ENCODE measurements at places on chromosomes 1 and 21.

DNA sequence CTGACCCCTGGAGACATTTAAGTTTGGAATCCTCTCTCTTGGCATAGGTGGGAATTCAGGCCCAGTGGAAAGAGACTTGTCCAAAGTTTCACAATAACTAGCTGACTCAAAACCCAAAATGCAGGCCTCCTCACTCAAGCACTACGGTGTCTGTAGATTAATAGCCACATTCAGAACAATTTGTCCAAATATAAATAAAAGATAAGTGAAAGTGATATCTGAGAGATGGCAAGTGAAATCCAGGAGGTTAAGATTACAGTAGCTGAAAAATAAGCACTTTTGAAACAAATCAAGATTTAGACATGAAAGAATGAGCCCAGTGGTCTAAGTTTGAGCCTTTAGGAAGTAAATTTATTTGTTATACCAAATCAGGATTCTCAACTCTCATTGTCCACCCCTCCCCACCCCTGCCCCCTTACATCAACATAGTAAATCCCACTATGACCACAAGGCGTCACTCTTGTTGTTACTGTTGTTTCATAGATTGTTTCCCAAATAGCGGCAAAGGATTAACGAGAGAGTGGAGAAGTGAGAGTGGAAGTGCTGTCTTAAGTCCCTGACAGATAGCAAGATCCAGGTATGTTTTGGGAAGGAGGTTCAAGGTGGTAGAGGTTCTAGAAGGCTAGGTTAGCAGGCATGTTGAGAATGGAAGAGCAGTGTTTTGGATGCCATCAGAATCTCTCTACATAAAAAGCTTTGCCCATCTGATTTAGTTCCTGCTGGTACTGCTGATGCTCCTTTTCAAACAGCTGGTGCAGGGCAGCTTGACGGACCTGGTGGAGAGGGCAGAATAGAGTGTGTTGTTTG lies 7.1 kb upstream of the TPM3 start:
- peak; percentile 9 for DNase-seq

- no peak for DNase-seq
Observed at GRCh38 chr1:99137554-99138206, 126.6 kb upstream of the PLPPR4 start.

DNA sequence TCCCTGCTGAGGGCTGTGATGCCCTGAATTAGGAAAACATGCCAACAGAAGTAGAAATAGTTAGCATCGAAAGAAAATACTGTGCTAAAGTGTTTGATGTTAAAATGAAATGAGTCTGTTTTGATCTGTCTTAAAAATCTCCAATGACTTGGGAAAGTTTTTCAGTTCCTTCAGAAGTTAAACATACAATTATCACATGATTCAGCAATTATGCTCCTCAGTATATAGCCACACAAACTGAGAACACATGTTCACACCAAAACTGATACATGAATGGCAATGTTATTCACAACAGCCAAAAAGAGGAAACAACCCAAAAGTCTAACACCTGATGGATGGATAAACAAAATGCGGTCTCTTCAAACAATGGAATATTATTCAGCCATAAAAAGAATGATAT lies 130.6 kb downstream of the PTPN14 start:
- DNase-seq = no peak

- DNase-seq = no peak
Observed at GRCh38 chr1:204782118-204782700, 88.5 kb upstream of the NFASC start.

- DNase-seq = no peak
Observed at GRCh38 chr1:28129150-28129549, 40.7 kb upstream of the EYA3 start.

DNA sequence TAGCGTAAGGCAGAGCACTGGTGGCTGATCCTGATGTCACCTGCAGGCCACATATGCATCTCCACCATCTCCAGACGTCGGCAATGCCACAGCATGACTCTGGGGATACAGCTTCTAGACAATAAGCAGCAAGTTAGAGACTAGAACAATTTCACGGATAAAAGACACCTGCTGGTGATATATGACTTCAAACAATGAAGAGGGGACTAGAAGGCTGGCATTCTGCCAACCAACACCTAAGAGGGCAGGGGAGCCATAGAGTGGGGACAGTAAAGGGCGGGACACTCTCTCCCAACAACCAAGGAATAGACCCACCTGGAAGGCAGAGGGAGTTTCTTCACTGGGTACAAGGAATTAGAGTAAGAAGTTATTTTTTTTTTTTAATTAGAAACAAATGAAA lies 126.7 kb downstream of the SIM2 start:
- DNase-seq = no peak

- DNase-seq = no peak
Observed at GRCh38 chr21:45050345-45050796, 24.0 kb upstream of the ADARB1 start.

GRCh38 chr1:145936247-145936646 lies 9.0 kb upstream of the RBM8A start:
- DNase-seq = no peak

GRCh38 chr21:15301014-15301413 lies 236.2 kb upstream of the NRIP1 start:
- DNase-seq = no peak

GRCh38 chr1:43557744-43558245 lies 27.1 kb downstream of the PTPRF start:
- DNase-seq = no peak

DNA sequence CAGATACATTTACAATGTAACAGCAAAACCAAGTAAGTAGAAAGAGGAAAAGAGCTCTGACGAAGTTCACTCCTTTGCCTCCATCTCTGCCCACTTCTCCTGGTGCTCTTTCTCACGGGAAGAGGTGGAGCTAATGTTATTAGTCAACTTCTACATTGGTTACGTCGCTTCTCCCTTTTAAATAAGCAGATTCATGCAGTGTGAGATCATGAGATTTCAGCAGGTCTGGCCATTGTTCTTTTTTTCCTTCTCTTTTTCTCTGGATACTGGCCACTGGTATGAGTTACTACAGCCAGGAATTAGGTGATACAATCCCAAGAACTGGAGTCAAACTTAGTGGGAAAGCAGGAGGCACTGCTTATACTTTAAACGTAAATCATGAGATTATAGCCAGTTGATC lies 207.1 kb downstream of the AKT3 start:
- DNase-seq = no peak

DNA sequence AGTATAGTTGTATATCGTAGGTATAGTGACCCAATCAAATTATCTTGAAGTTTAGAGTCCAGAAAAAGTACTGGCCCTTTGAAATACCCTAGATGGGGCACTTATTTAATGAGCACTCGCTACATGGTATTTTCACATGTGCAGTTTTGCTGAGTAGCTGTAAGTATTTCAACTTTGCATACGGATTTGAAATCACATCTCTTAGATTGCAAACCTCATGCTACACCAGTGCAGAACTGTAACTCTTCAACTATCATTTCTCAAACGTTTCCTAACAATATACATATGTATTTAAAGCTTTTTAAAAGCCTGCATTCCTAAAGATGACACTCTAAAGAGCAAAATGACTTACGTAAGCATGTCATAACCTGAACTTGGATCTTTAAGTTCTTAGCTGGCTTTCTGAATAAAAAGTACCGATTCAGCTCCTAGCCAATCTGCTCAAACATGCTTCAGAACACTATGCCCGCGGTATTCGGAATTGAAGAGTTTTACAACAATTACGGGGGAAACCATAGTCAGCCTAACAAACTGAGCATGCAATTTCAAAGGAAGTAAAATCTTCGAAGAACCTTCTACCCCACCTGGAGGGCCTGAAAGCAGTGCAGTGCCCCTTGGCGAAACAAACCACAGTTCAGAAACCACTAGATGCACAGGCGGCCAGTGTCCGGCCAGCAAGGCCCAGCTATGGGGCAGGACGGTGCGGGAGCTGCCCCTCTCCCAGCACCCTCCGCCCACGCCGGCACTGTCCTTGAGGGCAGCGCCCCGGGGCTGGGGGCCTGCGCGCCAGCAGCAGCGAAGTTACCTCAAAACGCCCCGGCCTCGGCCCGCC lies 863 bp downstream of the FH start:
- no peak for DNase-seq

DNA sequence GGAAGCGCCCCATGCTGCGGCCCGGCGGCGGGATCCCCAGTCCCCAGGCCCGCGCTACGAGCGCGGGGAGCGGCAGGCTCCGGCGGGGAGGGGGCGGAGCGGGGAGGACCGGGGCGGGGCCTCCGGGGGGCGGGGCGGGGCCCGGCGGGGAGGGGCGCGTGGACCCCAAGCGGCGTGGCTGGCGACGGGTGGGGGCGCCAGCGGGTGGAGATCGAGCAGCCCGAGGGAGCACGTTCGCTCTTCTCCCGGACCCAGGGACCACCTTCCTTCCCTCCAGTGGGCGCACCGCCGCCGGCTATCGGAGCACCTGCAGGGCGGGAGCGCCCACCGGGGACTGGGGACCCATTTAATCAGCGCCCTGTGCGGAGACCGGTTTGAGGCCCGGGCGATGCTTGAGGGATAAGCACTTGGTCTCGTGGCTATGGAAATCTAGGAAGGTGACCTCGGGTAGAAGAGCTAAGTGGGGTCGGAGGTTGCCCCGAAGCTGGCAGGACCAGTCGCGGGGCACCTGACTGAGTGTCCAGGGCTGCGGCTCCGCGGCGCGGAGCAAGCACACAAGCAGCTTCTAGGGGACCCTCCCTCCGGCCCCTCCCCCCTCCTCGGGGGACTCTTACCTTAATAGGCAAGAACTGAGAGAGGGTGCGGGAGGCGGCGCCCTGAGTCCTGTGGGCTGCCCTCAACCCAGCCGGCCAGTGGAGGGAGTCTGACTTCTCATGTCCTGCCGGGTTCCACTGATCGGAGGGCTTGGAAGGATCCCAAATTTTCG lies at the start of gene TSPAN2:
Gene TSPAN2, minus strand, starts transcription at position 84 of the 766 bp plus-strand sequence. Its CDS starts 71 bp downstream, at position 13.
- no peak for DNase-seq

- no peak for DNase-seq
Observed at GRCh38 chr1:154784924-154785531, 85.1 kb downstream of the KCNN3 start.

GRCh38 chr1:230717251-230717650 lies 3.3 kb upstream of the AGT start:
- DNase-seq = no peak

DNA sequence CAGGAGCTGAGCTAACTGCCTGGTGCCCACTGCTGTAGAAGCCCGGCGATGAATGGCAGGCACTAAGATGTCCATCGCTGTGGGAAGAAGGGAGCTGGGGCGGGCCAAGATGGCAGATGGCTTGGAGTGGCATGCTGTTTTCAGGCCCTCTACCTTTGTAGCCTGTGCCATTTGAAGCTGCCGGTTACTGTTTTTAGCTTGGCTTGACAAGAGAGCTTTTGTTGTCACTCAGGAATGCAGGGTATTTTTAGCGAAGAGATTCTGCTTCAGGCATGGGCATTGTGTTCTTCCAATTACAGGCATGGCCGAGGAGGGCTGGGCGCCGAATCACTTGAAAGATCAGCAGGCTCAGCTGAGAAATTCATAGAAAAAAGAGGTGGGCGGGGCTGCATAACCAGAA lies 348.7 kb downstream of the RPS6KC1 start:
- no peak for DNase-seq

DNA sequence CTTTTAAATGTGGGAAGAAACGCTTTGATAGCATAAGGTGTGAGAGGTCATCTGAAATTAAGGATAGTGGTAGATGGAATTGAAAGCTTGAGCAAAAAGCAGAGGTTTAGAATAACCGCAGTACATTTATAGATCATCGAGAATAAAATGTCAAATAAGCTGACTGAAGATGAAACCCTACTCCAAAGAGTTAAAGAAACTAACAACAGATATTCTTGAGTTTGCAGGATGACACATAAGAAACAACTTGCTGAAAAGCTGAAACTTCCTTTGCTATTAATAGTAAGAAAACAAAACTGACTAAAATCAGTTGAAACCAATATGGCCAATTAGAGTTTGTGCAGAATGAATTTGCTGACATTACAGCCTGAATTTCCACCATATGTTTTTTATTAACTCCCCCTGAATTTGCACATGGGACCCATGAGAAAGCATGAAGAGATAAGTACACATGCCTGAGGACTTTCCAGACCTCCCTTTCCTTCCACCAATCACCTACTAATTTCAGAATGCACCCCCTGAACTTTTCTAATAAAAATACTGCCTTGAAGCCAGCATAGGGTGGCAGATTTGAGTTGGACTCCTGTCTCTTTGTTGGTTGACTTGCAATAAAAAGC lies 1.7 kb upstream of the C1orf185 start:
- DNase-seq = no peak

GRCh38 chr1:183840140-183840539 lies 35.2 kb downstream of the RGL1 start:
- DNase-seq = no peak

DNA sequence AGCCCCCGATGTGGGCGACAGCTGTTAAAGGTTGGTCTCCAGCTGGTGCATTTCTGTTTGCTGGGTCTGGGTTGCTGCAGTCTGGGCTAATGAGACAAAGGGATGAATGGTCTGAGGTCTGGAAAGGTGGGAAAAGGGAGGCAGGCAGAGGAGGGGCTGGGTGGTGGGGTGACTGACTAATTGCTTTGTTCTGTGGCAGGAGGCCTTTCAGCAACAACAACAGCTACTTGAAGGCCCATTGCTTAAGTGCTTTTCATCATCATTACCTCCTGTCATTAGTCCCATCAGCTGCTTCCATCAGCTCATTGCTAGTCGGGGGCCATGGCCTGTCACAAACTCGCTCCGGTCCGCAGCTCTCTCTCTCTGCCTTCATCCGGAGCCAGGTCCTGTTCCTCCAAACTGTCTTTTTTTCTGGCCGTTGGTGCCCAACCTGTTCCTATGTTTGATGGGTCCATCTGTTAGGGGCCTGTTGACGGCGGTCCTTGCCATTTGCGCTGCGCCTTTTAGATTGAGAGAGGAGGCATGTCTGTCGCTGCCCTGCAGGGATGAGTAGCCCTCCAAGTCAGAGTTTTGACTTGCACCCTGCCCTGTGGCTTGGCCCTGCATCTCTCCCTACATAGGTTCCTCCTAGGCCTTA lies 105.6 kb upstream of the PLXNA2 start:
- DNase-seq = no peak

DNA sequence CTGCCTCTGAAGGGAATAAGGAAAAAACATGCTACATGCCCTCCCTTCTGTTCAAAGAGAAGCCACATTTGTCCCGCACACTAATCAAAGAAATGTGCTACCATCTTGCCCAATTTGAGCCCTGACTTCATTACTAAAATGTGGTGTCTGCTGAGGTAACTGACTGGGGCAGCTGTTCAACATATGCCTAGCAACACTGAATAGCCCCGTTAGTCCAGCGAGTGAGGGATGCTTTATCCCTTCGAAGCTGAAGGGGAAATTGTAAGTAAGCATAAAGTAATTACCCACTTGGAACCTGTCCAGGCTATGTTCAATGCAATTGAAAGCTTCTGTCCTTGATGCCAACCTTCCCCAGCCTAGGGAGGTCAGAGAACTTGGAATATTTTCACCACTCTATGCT lies 310.6 kb downstream of the SEC16B start:
- no peak for DNase-seq

- peak; percentile 15 for DNase-seq
Observed at GRCh38 chr1:39657923-39658485, 13.9 kb downstream of the NT5C1A start.

GRCh38 chr1:182615468-182616129 lies 11.4 kb upstream of the RGS16 start:
- DNase-seq = no peak

DNA sequence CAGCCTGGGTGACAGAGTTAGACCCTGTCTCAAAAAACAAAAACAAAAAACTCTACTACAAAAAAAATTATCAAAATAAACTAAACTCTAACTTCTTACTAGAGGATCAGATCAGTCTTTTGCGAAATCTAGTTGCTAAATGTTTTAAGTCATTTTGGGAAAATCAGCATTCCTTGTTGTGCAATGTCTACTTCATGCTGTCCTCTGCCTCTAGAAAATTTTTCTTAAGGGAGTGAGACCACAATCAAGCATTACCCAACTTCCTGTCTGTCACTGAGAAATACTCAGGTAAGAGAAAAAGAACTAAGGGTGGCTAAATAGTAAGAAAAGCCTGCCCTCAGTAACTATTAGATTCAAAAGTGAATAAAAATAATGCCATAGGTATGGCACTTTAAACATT lies 67.2 kb upstream of the FOXD3 start:
- DNase-seq = no peak

Measured in stimulated activated CD8-positive, alpha-beta memory T cell treated with anti-CD3 and anti-CD28 coated beads, Interleukin-4, amount 100 ng/mL, for 4 hours (primary cell).